ENCODE measurements at places on chromosomes 12 and 14.

GRCh38 chr12:83092606-83093005, 405.9 kb downstream of the TMTC2 start:
- no peak for DNase-seq

GRCh38 chr12:30026621-30027234, 243.0 kb upstream of the TMTC1 start:
- no peak for DNase-seq

GRCh38 chr12:130989391-130989790, 35.7 kb downstream of the ADGRD1 start:
- DNase-seq = no peak

DNA sequence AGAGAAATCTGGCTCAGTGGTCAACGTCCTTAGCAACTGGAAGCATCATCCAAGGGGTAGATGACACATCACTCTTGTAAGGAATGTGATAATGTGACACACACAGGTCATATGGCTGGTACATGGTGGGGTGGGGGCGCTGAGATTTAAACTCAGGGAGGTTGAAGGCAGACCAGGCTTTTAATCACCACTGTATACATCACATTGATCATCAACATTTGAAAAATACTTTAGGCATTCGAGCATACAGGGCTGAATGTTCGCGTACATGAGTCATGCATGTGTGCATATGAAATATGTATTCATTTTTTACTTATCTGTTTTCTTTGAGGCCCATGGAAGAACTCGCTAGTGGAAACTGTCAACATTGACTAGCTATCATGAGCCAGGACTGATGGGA, 976.4 kb downstream of the VRK1 start:
- no peak for DNase-seq

- no peak for DNase-seq
These were observed 200.4 kb upstream of the SYT10 start for GRCh38 chr12:33639975-33640374.

GRCh38 chr12:123096182-123096581, 54.7 kb downstream of the PITPNM2 start:
- DNase-seq = no peak

Data from cerebellar nuclear complex (tissue), 1 donor.